ENCODE measurements at places on chromosomes 6 and 20.

GRCh38 chr6:1758076-1758679 lies 148.5 kb downstream of the FOXC1 start:
- H3K27me3 ChIP-seq = peaks cover 2% of the 10 kb centered on the region
- peak overlapping the region; percentile 49 for H3K27ac ChIP-seq
- H3K4me1 ChIP-seq = peaks cover 47% of the 10 kb centered on the region
- peaks cover 9% of the 10 kb centered on the region for H3K36me3 ChIP-seq

DNA sequence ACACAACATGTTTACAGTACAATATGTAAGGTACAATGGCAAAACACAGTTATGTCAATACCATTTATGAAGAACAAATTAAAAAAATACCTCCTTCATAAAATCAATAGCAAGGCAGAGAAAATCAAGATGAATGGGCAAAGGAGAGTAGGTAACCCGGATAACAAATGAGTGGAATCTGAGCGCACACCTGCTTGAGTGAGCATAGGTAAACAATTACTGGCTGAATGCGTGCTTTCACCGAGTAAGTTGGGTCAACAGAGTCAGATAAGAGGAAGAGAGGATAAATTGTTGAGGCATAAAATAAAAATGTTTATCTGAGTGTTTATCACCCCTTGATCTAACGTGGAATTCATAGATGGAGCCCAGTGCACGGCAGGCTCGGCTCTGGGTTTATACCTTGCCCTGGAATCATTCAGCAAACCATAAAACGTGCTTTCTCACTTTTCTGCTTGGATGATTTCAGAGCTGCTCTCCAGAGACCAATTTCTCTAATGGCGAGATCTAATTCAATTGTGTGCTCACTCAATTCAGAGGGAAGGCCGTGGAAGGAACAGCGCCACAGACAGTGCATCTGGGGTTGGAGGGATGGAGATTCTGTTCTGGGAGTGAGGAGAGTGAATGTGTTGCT lies 224.8 kb upstream of the MAP3K7 start:
- H3K36me3 ChIP-seq = no peaks in the 10 kb centered on the region
- H3K4me1 ChIP-seq = no peaks in the 10 kb centered on the region
- peaks cover 2% of the 10 kb centered on the region for H3K27me3 ChIP-seq
- H3K27ac ChIP-seq = no peak overlapping the region
- H3K4me3 ChIP-seq = no peak overlapping the region

DNA sequence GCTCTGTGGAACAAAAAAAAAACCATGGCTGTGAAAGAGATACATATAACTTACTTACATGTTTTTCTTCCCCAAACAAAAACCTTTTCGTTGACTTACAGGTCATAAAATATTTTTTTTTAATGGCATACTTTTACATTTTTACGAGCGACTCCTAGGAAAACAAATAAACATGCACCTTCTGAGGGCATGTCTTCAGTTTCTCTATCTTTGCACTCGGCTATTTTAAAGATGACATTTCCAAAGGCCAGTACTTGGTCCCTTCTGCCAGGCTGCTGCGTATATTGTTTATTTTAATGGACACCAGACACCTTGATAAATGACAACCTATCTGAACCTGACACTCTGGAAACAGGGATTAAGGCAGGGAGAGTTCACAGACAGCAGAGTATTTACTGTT lies 49.4 kb downstream of the PIGU start:
- peaks cover 21% of the 10 kb centered on the region for H3K36me3 ChIP-seq
- peaks cover 4% of the 10 kb centered on the region for H3K4me1 ChIP-seq
- H3K4me3 ChIP-seq = no peak overlapping the region
- no peaks in the 10 kb centered on the region for H3K27me3 ChIP-seq
- no peak for DNase-seq

DNA sequence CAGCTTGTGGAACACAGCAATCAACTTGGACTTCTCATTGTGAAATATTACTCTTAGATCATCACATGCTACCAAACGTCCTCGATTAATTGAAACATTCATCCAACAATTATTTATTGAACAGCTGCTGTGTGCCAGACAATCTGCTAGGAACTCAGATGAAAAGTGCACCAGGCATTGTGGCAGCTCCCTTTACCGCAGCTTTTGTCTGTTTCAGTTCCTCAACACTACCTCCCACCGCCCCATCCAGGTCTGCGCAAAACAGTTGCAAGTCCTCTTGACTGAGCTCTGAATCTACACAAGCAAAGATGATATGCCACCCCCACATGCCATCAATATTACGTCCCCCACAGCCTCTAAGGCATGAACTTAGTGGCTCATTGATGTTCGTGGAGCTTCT lies 1094.4 kb upstream of the MAP3K7 start:
- no peak overlapping the region for H3K4me3 ChIP-seq
- no peaks in the 10 kb centered on the region for H3K36me3 ChIP-seq
- no peak for DNase-seq
- no peak overlapping the region for H3K27ac ChIP-seq
- H3K4me1 ChIP-seq = peaks cover 7% of the 10 kb centered on the region
- H3K27me3 ChIP-seq = peaks cover 13% of the 10 kb centered on the region

DNA sequence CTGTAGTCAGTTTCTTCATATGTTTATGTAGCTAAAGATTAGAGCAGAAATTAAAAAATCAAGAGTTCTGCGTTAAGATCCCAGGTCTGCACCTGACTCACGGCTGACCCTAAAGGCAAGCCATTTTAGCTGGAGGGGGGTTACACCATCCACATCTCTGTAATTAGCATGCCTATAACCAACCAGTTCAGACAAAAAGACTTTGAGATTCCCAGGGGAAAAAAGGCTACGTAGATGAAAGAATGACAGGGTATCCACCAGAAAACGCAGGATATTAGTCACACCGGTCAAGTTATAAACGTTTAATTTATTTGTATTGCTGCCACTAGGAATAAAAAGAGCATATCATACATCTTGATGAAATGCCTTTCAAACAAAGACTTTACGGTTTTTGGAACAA lies 299.1 kb downstream of the FOXC1 start:
- H3K4me1 ChIP-seq = peaks cover 15% of the 10 kb centered on the region
- H3K27me3 ChIP-seq = peaks cover 3% of the 10 kb centered on the region
- H3K27ac ChIP-seq = no peak overlapping the region

DNA sequence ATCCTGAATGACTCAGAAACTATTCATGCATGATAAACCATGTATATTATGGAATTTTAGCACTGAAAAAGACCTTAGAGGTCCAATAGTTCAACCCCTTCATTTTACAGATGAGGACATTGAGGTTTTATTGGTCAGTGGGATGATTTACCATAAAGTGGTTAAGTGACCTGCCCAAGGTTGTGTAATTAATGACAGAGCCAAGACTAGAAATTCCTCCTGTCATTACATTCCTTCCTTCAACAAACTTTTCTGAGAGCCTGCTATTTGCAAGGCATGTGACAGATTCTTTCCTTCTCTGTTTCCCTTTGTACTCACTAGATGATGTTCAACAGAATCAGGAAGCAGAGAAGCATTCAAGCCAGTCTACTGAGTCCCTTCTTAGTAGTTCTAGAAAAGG lies 170.7 kb upstream of the KCNK16 start:
- peaks cover 8% of the 10 kb centered on the region for H3K4me1 ChIP-seq
- no peaks in the 10 kb centered on the region for H3K36me3 ChIP-seq
- no peak overlapping the region for H3K4me3 ChIP-seq

DNA sequence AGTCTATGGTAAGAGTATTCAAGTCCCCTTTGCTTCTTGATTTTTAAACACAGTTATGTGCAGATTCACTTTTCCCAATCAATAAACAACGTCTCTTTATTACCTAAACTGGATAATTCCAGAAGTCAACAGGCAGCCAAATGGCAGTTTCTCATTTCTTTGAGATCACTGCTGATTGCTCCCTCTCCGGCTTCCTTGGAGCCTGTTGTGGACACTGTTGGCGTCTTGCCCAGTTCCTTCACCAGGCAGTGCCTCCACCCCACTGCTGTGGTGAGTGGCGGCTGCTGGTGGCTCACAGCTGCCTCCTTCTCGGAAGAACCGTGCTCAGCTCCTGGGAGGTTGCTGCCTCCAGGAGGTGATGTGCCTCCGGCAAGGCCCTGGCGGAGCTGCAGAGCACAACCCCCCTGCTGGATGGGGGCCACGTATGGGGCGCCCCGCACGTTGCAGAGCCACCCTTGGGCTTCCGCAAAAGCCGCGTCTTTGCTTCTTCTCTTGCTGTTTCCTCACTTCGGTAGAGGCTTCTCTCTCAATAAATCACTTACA lies 105.1 kb upstream of the CNKSR3 start:
- H3K27me3 ChIP-seq = no peaks in the 10 kb centered on the region
- DNase-seq = no peak
- H3K36me3 ChIP-seq = no peaks in the 10 kb centered on the region
- H3K27ac ChIP-seq = no peak overlapping the region

DNA sequence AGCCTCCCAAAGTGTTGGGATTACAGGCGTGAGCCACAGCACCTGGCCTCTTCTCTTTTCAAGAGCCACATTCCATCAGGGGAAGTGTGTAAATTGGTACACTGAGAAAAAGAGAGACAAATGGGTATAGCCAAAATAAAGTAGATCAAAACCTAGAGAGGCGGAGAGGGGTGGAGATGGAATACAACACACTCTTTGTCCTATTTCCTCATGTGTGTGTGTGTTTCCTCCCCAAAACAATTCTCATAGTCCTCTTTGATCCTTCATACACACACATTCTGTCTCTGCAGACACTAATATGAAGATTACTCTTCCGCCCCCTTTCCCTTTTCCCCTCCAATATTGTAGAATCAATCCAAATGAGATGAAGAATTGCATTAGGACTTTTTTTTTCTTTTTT lies 16.0 kb downstream of the PXT1 start:
- H3K27ac ChIP-seq = no peak overlapping the region
- no peaks in the 10 kb centered on the region for H3K27me3 ChIP-seq
- no peaks in the 10 kb centered on the region for H3K36me3 ChIP-seq
- H3K4me1 ChIP-seq = peaks cover 13% of the 10 kb centered on the region
